DMS79 (cell line): ENCODE measurements at places on chromosomes 16 and 17.

- DNase-seq: no peak
Observed at GRCh38 chr17:79223953-79224352, 149.3 kb downstream of the ENGASE start.

GRCh38 chr17:67686241-67686640 lies 31.5 kb upstream of the NOL11 start:
- DNase-seq: no peak

DNA sequence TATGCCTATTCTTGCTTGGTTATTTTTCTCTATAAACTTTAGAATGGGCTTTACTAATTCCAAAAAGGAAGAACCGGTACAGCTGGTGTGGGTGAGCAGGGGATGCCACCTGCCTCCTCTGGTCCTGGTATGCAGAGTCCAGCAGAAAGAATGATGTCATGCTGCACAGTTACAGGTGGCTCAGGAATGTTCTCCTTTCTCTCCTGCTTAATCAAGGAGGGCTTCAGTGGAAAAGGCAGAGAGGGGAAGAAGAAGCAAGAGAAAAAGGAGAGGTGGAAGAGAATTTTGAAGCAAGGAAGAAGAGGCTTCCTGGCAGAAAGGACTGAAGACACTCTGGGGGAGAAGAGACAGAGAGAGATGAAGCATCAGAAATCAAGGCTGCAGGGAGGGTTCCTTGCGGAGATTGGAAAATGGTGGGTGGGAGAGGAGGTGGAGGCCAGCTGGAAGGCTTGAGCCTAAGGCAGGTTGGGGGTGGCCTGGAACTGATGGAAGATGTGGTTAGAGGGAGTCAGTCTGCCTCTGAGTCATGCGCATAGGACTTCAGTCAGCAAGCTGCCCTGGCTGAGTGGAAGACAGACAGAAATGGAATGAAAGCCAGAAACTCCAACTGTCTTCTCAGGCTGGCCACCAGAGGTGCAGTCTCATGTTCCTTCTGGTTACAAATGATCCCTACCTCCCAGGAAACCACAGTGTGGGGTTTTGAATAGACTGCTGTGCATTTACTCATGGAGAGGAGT lies 64.6 kb upstream of the CRHR1 start:
- no peak for DNase-seq

DNA sequence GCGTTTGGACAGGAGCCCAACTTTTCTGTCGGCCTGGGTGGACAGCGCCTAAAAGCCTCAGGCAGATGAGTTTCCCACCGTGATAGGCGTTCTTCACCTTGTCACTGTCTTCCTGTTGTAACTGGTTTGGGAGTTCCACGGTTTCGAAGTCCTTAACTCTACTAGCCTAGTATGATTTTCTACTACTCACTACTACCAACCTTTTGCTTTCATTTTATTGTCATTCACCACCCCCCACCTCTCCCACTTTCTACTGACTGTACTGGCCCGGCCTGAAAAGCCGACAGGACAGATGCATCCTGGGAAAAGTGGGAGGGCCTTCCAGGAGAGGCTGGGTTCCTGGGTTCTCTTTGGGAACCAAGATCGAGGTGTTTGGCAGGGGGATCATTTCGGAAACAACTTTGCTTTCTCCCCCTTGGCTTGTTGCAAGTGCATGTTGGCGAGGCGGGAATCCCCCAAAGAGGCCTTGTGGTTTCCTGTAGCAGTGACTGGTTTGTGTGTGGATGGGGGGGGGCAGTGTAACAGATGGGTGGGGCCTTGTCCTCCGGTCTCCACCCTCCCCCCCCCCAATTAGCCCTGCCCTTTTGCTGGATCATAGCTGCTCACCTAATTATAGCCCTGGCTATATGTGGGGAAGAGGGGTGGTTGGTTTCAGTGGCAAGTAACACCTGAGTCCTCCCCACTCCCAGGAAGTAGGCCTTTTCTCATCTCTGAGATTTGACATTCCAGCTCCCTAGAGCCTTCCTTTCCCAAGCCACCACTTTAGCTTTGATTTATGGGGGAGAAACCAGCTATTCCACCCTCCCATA lies 1.4 kb downstream of the EIF5A start:
- DNase-seq: peak; percentile 44

- no peak for DNase-seq
Observed at GRCh38 chr16:19138601-19139000, 24.8 kb downstream of the ITPRIPL2 start.

GRCh38 chr16:83792391-83792790 lies 15.4 kb upstream of the HSBP1 start:
- no peak for DNase-seq

DNA sequence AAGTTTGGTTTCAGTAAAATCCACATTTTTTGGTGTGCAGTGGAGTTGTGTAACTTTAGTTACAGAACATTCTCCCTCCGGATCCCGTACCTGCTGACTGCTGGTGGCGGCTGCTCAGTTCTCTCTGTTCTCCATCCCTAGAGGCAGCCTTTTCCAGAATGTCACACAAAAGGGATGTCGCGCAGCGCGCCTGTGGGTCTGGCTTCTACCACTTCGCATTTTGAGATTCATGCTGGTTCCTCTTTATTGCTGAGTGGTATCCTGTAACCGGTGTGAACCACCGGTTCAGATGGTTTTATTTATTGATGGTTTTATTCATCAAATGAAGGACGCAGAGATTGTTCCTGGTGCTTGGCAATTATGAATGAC lies 981 bp upstream of the CEP131 start:
- DNase-seq: no peak

GRCh38 chr17:6558932-6559752 lies 2.8 kb upstream of the PITPNM3 start:
- DNase-seq: no peak

DNA sequence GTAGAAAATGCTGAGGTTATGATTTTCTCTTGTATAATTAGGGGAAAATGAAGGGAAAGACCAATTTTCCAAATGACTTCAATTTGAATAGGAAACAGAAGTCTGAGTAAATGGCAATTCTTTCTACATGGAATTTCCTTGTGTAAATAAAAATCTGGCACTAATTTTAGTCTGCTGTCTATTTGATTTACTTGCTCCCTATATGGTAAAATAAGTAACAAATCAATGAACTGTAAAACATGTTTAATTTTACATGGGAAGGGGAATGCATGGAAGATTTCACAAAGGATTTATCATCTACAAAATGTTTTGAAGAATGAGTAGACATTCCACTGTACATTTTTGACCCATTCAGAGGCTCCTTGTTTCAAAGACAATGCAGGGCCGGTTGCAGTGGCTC lies 811.6 kb upstream of the GOT2 start:
- no peak for DNase-seq

DNA sequence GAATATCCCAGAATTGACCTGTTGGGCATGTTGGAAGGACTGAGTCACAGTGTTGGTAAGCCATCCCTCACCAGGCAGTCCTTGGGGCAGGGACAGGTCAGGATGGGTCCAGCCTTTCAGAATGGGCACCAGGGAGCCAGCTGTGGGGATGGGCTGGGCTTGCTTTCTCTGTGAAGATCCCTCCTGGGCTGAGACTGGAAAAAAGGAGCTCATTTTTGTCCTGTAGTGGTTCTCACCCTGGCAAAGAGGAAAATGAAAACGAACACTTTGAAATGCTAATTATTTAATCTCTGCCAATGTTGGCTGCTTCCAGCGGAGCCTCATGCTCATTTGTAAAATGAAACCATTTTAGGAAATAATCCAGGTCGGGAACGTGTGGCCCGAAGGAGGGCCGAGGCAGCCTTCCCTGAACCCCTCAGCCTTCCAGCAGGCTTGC lies 237.5 kb upstream of the SALL1 start:
- no peak for DNase-seq

GRCh38 chr17:53472586-53472985 lies 350.1 kb upstream of the KIF2B start:
- no peak for DNase-seq

- no peak for DNase-seq
Observed at GRCh38 chr17:55617441-55617840, 105.2 kb downstream of the TMEM100 start.

DNA sequence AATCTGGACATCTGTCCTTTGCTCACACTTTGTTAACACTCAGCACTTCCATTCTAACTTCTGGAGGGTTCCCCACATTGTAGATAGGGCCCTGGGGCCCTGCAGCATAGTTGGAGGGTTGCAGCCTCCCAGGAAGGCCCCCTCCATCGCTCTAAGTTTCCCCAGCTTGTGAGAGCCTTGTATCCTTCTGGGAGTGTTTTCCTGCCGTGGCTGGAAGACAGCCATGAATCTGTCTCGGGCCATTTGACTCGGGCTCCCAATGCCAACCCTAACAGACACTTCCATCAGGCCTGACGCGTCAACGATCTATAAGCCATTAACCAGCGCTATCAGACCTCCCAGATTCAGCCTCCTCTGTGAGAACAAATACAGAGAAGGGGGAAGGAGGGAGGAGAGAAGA lies 263.7 kb upstream of the RPL38 start:
- peak; percentile 50 for DNase-seq

- no peak for DNase-seq
Observed at GRCh38 chr16:57501492-57501891, 15.2 kb upstream of the DOK4 start.

DNA sequence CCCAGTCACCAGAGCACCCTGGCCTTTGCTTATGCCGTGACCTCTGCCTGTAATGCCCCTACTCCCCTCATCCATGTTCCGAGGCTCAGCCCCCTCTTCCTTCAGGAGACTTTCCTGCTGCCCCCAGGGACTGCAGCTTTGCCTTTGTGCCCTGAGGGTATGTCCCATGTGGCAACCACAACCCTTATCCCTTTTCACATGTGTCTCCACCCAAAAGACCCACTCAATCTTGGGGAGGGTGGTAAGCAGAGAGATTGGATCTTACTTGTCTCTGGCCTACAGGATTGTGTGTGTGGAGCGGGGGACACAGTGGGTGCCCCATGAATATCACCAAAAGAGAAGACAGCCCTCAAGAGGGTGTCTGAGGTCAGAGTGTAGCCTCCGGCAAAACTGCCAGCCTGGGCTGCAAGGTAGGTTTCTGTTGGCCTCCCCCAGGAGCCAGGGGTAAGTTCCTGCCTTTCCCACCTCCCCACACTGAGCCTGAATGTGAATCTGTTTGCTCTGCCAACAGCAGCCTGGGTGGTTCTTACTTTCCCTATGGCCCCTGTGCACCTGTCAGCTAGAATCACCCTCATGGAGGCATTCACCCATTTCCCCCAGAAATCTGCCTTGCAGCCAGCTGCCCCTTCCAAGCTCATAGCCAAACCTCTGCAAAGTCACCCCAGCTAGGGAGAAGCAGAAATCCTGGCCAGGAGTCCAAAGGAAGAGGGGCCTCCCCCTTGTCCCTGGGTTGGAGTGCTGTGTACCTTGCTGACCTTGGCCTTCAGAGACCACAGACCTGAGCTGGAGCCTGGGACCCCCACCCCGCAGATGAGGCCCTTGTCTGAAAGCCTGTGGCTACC lies 11.5 kb upstream of the C17orf113 start:
- no peak for DNase-seq

GRCh38 chr16:80122115-80122514 lies 418.7 kb upstream of the DYNLRB2 start:
- no peak for DNase-seq

- DNase-seq: no peak
Observed at GRCh38 chr17:16954521-16954920, 17.4 kb downstream of the TNFRSF13B start.

DNA sequence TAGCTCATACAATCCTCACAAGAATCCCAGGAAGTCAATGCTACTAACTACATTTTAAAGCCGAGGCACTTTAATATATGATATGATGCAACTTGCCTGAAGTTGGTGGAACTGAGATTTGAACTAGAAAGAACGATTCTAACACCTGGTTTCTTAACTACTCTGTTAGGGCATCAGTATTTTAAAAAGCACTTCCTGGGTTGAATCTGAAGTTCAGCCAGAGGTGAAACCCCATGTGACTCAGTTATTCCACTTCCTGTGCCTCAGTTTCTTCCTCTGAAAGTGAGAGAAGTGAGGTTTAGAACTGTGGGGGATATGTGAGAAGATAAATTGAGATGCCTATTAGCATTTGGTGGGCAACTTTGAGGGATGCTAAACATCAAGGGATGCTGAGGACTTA lies 129.4 kb upstream of the ANKFN1 start:
- no peak for DNase-seq

GRCh38 chr17:33389504-33390135 lies 96.5 kb upstream of the ASIC2 start:
- DNase-seq: no peak

- no peak for DNase-seq
Observed at GRCh38 chr16:12461201-12461600, 342.5 kb downstream of the CPPED1 start.

GRCh38 chr17:57629470-57629869 lies 115.6 kb downstream of the CCDC182 start:
- no peak for DNase-seq

- DNase-seq: no peak
Observed at GRCh38 chr16:80982646-80983045, 24.0 kb downstream of the CMC2 start.

- DNase-seq: no peak
Observed at GRCh38 chr17:306536-307294, 45.9 kb downstream of the RPH3AL start.

DNA sequence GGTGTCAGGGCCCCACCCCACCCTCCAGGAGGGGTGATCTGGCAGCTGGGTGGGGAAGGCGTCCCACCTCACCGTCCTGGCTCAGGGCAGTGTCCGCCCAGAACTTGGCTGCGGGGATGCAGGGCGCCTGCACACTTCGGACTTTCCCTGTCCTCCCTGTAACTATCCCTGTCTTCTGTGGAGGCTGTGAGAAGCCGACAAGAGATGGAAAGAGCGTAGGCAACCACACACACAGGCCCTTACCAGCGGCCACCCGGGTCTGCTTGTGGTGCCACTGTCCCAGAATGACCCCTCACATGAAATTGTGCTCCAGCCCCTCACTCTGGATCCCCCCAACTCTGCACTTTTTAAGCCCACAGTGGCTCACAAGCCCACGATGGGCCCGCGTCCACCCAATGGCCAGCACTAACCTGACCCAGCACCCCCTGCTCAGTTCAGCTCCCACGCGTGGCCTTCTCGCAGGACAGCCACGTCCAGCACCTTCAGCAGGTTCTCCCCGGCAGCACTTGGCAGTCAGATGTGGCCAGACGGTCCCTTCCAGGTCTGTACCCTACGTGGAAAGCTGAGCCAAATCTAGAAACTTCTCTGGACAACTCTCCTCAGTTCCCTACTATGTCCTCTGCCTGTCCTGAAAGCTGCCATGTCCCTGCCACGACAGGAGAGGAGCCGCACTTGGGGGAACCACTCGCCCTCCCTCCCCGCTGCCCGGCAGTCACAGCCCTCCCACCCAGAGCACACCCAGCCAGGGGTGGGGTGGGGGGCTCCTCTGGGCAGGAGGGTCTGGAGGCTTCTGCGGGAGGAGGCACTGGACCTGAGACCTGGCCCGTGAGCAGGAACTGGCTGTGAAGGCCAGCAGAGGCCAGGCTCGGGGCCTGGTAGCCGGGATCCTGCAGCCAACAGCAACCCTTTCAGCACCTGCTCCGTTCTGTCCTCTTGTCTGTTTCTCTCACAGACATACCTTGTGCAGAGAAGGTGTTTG lies 38.0 kb downstream of the PEMT start:
- DNase-seq: no peak
